ENCODE measurements at places on chromosomes 7 and 10.

GRCh38 chr10:82238291-82238690 is 363.3 kb downstream of the NRG3 start:
- DNase-seq = no peak

DNA sequence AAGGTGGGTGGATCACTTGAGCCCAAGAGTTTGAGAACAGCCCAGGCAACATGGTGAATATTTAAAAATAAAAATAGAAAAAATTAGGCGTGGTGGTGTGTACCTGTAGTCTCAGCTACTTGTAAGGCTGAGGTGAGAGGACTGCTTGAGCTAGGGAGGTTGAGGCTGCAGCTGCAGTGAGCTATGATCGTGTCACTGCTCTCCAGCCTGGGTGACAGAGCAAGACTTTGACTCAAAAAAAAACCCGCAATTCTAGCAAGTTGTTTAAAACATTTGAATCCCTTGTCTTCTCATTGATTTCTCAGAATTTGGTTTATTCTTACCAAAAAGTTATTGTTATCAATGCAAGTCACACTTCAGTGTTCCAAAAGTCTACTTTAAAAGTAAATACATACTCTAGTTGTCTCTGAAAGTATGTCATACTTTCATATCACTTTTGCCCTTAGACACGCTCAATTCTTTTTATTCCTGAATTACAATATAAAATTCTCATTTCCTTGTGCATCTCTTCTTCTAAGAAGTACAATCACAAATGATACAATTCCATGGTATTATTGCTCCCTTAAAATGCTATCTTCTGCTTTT is 6.3 kb downstream of the EPC1 start:
- DNase-seq = peak; percentile 28

- no peak for DNase-seq
Observed at GRCh38 chr7:74074770-74075169, 8.8 kb upstream of the LIMK1 start.

DNA sequence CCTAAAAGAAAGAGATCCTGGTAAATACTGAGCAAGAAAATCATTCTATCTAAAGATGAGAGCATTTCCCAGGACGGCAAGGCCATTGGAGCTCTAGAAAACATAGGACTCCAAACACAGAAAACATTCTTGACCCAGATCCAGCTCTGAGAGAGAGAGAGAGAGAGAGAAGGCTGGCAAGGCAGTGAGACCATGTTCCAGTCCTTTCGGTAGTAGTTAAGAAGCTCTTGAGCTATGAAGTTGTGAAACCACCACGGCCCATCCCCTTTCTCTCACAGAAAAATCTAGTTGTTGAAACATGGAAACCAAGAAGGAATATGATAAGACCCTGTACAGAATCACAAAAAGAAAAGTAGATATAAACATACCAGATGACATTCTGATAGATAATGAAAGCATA is 212.4 kb upstream of the NPSR1 start:
- DNase-seq = no peak

GRCh38 chr10:31847515-31847914 is 81.1 kb downstream of the ARHGAP12 start:
- no peak for DNase-seq

GRCh38 chr7:2713370-2713769 is 25.4 kb downstream of the AMZ1 start:
- no peak for DNase-seq
